ENCODE measurements at places on chromosomes 5 and 9. TPM values are rescaled to one million over a fixed set of nuclear protein-coding genes. Genes with fewer than 3 reads are reported as not detected.

Gene PTGR1
- total RNA-seq, result 948 TPM

DNA sequence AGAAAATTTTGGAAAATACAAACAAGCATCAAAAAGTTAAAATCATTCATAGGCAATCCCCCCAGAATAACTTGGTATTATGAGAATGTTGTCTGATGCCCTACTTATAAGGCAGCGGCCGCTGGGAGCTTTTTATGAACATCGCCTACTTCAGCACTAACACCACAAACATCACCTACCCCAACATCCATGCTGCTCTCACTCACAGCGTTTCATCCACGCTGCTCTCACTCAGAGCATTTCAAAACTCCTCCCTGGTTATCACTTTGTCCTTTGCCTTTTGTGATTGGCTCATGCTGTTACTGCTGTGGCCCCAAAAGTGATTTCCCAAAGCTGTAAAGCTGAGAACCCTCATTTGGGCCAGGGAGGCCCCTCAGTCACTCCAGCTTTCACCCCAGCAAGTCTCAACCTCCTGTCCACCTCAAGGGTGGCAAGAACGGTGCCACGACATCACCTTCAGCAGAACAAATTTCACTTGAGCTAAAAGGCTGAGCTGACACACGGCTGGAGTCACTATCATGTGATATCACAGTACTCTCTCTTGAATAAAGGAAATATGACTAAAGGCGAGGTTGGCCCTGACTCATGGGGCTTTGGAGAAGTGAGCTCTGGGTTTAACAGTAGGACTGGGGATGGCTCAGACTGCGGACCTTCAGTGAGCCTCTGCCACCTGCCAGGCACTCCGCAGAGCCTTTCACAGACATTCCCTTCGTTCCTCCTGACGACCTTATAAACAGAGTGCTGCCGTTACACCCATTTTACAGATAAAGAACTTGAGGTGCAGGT is 25.2 kb downstream of the SHC3 start:
- no peaks in the 10 kb centered on the region for H3K4me1 ChIP-seq
- DNase-seq, result no peak
- H3K36me3 ChIP-seq, result no peaks in the 10 kb centered on the region
- H3K27ac ChIP-seq, result no peak overlapping the region

DNA sequence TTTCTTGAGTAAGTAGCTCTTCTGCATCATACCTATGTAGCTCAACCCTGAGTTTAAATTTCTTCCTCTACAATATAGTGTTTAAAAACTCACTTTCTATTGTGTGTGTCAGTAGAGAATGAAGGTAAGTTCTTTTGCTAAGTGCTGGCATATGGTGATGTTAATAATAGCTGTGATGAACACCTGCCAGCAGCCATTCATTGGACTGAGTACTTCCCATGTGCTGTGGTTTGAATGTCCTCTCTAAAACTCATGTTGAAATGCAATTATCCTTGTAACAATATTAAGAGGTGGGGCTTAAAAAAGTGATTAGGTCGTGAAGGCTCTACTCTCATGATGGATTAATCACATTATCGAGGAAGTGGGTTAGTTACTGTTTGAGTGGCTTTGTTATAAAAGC is 645.2 kb upstream of the RGMB start:
- no peak overlapping the region for H3K27ac ChIP-seq
- H3K27me3 ChIP-seq, result no peaks in the 10 kb centered on the region
- no peaks in the 10 kb centered on the region for H3K36me3 ChIP-seq

DNA sequence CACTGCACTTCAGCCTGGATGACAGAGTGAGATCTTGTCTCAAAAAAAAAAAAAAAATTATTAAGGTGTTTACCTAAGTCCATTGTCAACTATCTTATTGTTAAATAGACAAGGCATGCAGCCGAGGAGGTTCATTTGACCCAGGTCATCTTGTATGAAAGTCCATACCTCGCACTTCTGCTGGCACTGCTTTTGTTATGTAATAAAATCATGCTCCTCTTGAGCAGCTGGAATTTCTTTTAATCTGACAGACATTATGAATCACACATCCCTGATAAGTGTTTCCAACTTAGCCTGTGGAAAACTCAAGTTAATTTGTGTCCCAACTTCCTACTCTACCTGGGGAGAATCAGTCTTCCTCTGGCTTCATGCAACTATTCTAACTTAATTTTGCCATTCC is 315.6 kb upstream of the KLF4 start:
- H3K27ac ChIP-seq, result no peak overlapping the region
- H3K36me3 ChIP-seq, result no peaks in the 10 kb centered on the region
- no peaks in the 10 kb centered on the region for H3K27me3 ChIP-seq
- no peak overlapping the region for H3K4me3 ChIP-seq
- DNase-seq, result no peak

GRCh38 chr5:90381213-90381929 is 28.2 kb downstream of the CETN3 start:
- DNase-seq, result no peak
- no peaks in the 10 kb centered on the region for H3K4me1 ChIP-seq
- H3K4me3 ChIP-seq, result no peak overlapping the region
- H3K27ac ChIP-seq, result no peak overlapping the region

DNA sequence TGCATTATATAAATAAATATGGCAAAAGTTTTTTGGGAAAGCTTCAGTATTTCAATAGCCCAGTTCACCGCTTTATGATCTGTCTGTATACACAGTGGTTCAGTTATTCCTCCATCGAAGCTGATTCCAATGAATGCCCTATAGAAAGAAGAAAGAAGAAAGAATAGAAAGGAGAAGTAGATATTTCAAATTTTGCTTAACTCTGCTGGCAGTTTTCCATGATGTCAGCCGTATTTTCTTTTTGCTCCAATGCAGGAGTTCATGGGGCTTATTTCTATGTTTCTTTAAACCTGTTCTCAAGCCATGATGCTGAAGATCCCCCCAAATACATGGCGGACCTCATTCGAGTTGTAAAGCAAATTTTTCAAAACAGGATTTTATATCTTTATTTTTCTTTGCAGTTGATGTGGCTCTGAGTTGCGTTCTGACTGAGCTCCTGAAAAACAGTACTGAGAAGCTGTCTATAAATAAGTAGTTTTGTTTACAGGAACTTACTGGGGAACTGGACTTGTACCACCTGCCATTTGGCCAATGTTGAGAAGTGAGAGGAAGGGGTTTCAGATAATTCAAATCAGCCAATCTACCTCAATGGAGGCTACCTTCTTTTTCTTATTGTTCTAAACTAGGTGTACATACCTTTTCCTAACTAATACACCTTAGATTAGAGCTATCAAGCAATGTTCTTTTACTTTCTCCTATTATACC is 418.5 kb upstream of the MEF2C start:
- no peaks in the 10 kb centered on the region for H3K27me3 ChIP-seq
- DNase-seq, result no peak
- no peaks in the 10 kb centered on the region for H3K4me1 ChIP-seq
- no peak overlapping the region for H3K27ac ChIP-seq
- H3K4me3 ChIP-seq, result no peak overlapping the region
- no peaks in the 10 kb centered on the region for H3K36me3 ChIP-seq

Gene TLX3
- not detected for total RNA-seq

- DNase-seq, result no peak
- no peak overlapping the region for H3K4me3 ChIP-seq
- H3K27me3 ChIP-seq, result no peaks in the 10 kb centered on the region
- no peaks in the 10 kb centered on the region for H3K4me1 ChIP-seq
- no peaks in the 10 kb centered on the region for H3K36me3 ChIP-seq
Measured at GRCh38 chr5:56077796-56078233, 83.1 kb upstream of the IL6ST start.

Gene C1QTNF3
- 33.0 TPM for total RNA-seq

DNA sequence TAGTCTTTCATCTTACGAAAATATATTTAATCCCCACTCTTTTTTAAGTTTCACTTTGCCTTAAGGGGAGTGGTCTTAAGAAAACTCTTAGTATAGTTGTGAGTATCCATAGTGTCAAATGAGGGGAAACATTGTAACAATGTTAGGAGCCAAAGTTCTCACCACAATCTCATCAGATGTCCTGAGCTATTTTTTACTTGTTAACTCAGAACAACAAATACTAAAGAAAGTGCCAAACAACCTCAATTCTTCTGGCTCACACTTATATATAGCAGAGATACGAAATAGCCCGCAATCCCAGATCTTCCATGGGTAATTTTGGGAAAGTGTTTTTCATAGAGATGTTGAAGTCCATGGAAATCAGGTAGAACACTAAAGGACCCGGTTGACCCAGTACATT is 194.0 kb upstream of the DMRT1 start:
- no peak overlapping the region for H3K27ac ChIP-seq
- no peaks in the 10 kb centered on the region for H3K27me3 ChIP-seq
- DNase-seq, result no peak
- no peaks in the 10 kb centered on the region for H3K36me3 ChIP-seq
- no peaks in the 10 kb centered on the region for H3K4me1 ChIP-seq
- no peak overlapping the region for H3K4me3 ChIP-seq

GRCh38 chr5:121415270-121415669 is 436.4 kb upstream of the FTMT start:
- H3K4me3 ChIP-seq, result no peak overlapping the region
- no peaks in the 10 kb centered on the region for H3K4me1 ChIP-seq
- H3K27ac ChIP-seq, result no peak overlapping the region
- no peaks in the 10 kb centered on the region for H3K27me3 ChIP-seq
- H3K36me3 ChIP-seq, result no peaks in the 10 kb centered on the region

Gene LCN2
- total RNA-seq, result 52.0 TPM

- DNase-seq, result no peak
- no peak overlapping the region for H3K27ac ChIP-seq
- H3K27me3 ChIP-seq, result no peaks in the 10 kb centered on the region
- H3K4me3 ChIP-seq, result no peak overlapping the region
- no peaks in the 10 kb centered on the region for H3K36me3 ChIP-seq
- H3K4me1 ChIP-seq, result peaks cover 7% of the 10 kb centered on the region
Measured at GRCh38 chr5:145951071-145951470, 14.7 kb downstream of the SH3RF2 start.

GRCh38 chr9:37906312-37907239 is 2.6 kb upstream of the SLC25A51 start:
- no peaks in the 10 kb centered on the region for H3K27me3 ChIP-seq
- H3K36me3 ChIP-seq, result no peaks in the 10 kb centered on the region
- no peaks in the 10 kb centered on the region for H3K4me1 ChIP-seq
- no peak for DNase-seq
- no peak overlapping the region for H3K27ac ChIP-seq

DNA sequence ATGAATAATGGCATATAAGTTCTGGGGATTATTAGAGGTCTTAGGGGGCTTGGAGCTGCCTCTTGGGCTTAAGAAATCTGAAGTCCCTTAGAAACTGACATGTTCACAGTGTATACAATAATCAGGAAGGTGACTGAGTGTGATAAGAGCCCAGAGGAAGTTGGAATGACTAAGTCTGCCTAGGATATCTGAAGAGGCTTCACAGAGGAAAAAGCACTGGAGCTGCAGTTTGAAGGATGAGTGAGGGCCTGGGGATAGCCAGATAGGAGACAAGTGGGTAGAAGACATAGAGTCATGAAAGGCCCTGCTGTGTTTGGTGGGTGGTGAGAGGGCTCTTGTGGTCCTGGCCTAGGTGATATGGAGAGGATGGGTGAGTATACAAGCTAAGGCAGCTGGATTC is 8.8 kb downstream of the NEUROG1 start:
- DNase-seq, result no peak
- no peaks in the 10 kb centered on the region for H3K36me3 ChIP-seq
- no peaks in the 10 kb centered on the region for H3K27me3 ChIP-seq
- no peaks in the 10 kb centered on the region for H3K4me1 ChIP-seq
- H3K27ac ChIP-seq, result no peak overlapping the region
- no peak overlapping the region for H3K4me3 ChIP-seq

DNA sequence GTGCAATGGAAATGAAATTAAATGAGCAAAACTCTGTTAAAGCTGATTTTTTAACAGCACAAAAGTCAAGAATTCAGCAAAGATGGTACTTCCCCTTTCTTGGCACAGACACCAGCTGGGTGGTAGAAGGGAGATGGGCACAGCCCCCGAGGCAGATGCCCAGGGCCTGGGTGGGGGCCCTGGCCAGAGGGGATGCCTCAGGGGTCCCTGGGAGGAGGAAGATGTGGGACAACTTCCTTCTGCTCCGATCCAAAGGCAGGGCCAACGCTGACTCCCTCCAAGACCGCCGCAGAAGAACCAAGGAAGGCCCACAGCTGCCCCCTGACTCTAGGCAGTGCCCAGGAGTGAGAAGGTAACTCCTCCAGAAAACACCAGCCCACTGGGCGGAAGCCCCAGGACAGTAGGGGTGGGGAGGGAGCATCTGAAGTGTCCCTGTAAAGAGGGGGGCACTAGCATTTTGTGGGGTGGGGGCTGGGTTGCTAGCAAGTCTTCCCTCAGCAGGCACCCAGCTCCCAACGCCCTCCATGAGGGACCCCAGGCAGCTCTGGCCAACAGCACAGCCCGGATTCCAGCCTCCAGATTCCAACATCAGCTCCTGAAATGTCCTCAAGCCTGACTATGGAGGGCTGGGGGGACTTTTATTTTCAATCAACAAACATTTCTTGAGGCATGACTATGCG is 4.9 kb downstream of the NACC2 start:
- DNase-seq, result no peak
- H3K4me3 ChIP-seq, result no peak overlapping the region
- H3K36me3 ChIP-seq, result no peaks in the 10 kb centered on the region
- no peak overlapping the region for H3K27ac ChIP-seq

GRCh38 chr9:34689116-34689470 is 2.0 kb downstream of the CCL19 start:
- no peak overlapping the region for H3K4me3 ChIP-seq
- no peaks in the 10 kb centered on the region for H3K4me1 ChIP-seq
- no peaks in the 10 kb centered on the region for H3K36me3 ChIP-seq
- H3K27ac ChIP-seq, result no peak overlapping the region
- no peak for DNase-seq

DNA sequence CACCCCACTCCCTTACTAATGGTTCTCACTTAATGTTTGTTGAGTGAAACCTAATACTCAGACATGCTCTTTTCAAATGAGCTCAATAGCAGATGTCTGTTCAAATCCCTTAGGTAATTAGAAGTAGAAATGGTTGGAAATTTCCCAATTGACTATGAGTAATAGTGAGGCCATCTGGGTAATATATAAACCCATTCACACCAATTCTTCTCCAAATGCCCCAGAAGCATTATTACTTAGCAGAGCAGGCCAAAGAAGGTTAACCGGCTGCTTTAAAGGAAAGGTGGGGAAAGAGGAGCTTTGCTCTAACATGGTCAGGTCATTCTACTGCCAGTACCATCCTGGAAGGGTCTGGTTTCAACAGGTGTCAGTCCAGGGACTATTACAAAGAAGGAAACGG is 119.5 kb upstream of the MTAP start:
- H3K27ac ChIP-seq, result no peak overlapping the region
- no peak for DNase-seq
- no peaks in the 10 kb centered on the region for H3K36me3 ChIP-seq

Gene TCF7
- 18.0 TPM for total RNA-seq

DNA sequence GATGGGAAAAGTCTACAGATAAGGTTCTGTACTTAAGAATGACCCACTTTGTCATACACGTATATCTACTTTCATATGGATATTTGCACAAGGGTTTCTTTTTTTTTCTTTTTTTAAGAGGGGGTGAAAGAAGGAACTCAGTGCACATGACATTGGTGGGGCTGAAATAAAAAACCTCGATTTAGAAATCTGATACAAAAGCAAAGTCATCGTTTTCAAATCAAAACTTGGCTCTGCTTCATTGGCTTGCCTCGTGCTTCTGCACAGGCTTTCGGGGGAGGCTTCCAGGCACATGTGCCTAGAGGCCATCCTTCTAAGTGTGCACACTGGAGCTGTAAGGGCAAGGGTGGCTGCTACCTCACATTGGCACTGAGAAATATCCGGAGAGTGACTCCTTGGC is 31.1 kb downstream of the PTTG1 start:
- no peak overlapping the region for H3K4me3 ChIP-seq
- no peaks in the 10 kb centered on the region for H3K4me1 ChIP-seq
- H3K36me3 ChIP-seq, result no peaks in the 10 kb centered on the region
- no peak for DNase-seq
- no peaks in the 10 kb centered on the region for H3K27me3 ChIP-seq
- H3K27ac ChIP-seq, result no peak overlapping the region

Data from Peyer's patch (tissue), 4 donors.